SW480 (cell line): ENCODE measurements at places on chromosomes 1 and 21.

GRCh38 chr1:219897914-219898313 is 30.4 kb downstream of the SLC30A10 start:
- DNase-seq = no peak

GRCh38 chr1:16078925-16079656 is 5.6 kb upstream of the FAM131C start:
- DNase-seq = peak; percentile 82

DNA sequence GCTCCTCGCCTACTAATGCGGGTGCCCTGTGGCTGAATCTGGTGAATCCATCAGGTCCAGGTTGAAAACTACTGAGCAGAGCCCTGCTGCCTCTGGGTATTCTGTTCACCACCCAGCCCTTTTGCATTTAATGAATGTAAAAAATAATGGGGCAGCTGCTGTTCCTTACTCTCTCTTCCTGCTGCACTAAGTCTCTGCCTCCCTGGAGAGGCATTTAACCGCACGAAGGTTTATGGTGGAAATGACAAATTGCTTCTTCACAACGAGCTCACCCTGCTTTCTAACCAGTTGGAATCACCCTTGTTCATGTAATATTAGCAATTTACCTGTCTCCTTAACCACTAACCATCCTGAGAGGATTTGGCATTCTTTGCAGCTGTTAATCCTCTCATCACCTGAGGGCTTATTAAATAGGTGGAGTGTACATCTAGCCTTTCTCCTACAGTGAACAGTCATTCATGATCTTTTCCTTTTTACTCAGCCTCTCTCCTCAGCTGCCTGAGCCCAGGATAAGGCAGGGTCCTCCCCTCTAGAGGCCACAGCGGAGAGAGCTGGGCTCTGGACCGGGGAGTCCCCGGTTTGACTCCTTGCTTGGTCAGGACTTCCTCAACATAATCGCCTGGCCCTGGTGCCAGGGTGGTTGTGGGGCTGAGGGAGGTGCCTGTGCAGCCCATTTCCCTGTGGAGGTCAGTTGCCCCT is 97.6 kb downstream of the NOS1AP start:
- DNase-seq = no peak

- no peak for DNase-seq
These were observed 43.9 kb downstream of the PIGK start for GRCh38 chr1:77175230-77175844.

- no peak for DNase-seq
These were observed 70.2 kb upstream of the GOLT1A start for GRCh38 chr1:204283711-204284651.

- no peak for DNase-seq
These were observed 45.2 kb downstream of the EDEM3 start for GRCh38 chr1:184709418-184709817.

DNA sequence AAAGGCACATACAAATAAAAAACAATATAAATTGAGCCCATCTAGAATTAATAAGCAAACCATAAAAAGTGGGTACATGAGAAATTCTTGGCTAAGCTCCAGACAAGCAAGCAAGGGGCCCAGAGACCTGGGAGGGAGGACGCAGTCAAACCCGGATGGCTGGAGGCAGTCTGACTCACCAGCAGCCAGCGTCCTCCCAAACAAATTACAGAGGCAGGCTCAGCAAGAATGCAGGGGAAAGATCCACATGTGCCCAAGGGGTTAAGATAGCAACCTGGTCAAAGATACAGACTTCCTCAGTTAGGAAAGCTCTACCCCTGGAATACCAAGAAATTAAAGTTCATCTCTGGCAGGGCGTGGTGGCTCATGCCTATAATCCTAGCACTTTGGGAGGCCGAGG is 7.4 kb upstream of the TIAM1 start:
- DNase-seq = peak; percentile 46

DNA sequence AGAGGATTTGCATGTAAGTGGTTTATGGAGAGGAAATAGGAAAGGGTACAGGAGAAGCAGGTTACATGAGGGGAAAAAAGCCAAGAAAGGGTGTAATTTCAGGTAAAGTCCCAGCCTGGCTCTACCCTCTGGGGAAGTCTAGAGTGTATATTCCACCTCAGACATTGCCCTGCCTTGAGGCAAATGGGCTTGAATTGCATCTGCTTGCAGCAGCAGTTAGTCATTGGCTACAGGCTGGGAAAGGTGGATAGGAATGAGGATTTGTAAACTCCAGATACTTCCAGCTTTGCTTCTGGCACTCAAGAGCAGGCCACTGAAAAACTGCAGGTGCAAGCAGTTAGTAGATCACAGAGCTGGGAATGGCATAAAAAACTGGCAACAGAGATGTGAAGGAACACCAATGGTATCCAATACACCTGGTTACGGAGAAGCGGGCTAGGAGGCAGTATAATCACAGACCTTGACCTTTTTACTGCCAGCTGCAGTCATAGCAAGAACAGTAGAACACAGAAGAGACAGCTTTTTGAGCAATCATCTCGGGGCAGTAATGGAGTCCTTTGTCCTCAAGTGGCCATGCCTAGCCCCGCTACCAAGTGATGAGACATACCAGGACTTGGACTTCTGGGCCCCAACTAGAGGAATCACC is 226.9 kb upstream of the NRIP1 start:
- no peak for DNase-seq

DNA sequence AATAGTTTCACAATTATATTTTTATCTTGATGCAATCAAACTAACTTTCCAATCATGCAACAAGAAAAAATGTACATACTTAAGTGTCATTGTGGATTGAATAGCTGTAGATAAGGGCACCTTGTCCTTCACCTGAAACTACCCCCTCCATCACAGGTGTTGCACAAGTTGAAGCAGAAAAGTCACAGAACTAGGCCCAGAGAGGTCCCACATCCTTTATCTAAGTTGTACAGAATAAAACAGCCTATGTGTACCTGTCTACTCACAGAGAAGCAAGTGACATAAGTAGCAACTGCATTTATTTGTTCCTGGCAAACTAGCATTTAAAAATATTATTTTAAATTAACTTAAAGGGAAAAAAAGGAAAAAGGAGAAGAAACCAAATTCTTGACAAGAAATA is 256.8 kb downstream of the FAF1 start:
- no peak for DNase-seq

DNA sequence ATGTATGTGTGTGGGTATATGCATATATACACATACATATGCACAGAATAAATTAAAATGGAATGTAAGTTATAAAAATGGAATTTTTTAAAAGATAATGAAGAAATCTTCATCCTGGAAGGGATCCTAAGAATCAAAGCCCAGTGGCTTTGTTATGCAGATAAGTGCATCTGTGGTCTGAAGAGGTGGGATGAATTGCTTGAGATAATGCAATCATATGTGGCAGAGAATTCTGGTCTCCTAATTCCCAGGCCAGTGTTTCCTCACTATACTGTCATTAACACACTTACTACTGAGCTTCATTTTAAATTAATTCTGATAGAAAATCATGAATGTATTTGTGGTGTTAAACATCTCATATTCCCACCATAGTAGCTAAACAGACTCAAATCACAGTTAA is 86.7 kb upstream of the PRMT6 start:
- no peak for DNase-seq

DNA sequence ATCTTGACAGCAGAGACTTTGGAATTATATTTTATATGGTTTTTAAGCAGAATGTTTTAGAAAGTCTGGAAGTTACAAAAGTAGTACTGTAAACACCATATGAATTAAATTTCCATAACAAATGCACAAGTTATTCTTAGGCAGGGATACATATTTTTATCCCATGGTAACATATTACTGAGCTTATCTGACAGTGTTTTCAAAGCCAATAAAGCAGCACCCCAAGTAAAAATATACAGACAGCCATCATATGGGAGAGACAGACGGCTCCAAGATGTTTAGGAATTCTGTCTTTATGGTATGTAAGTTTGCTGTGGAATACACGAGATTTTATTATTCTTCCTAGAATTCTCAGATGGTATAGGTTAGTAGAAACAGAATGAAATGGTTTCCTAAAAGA is 12.0 kb upstream of the GNG4 start:
- DNase-seq = no peak

GRCh38 chr1:195045072-195045471 is 1563.2 kb downstream of the KCNT2 start:
- DNase-seq = no peak

GRCh38 chr1:143720087-143721023 is 251.4 kb downstream of the FAM72C start:
- peak; percentile 73 for DNase-seq

- peak; percentile 33 for DNase-seq
These were observed 1.2 kb downstream of the HPDL start for GRCh38 chr1:45327644-45328515.

DNA sequence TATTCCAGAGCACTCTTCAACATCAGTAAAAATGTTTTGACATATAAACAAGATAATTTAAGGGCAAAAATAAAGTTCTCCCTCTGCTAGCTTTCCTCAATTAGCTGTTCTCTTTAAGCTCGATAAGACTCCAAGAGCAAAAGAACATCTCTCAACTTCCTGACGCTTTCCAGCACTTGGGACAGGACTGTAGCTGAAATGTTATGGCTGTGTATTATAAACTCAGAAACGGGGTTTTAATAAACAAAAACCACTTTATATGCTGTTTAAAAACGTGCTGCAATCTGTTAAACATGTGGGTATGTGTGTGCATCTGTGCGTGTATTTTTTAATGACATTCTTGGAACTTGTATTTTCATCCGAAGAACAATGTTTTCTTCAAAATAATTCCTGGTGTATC is 71.5 kb upstream of the RGS2 start:
- DNase-seq = no peak

DNA sequence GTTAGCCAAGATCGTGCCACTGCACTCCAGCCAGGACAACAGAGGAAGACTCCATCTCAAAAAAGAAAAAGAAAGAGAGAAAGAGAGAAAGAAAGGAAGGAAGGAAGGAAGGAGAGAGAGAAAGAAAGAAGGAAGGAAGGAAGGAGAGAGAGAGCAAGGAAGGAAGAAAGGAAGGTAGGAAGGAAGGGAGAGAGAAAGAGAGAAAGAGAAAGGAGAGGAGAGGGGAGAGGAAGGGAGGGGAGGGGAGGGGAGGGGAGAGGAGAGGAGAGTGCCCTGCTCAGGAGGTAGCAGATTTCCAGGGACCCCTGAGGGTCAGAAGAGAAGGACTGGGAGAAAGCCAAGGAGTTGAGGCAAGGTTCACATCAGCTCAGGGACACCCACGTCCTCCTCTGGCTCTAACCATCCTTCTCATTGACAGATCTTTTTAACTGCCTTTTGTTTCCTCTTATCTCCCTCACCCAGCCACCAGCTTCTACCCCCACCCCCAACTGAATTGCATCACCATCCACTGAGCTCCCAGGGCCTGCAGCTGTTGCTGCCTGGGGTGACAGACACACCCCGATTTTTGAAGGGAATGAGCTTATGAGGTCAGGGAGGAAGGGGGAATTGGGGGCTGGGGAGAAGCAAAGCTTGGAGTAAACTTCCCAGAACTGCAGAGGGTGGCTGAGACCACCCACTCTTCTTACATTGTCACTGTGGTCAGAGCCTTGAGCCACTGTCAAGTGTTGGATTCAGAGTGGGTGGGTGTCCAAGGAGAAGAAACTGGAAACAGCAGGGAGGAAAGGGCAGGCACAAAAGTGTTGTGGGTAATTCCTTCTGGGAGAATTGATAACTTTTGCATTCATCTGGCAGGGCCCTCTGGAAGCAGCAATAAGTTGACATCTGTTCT is 91.6 kb downstream of the GLUL start:
- peak; percentile 63 for DNase-seq

- no peak for DNase-seq
These were observed 102.7 kb downstream of the NEK7 start for GRCh38 chr1:198259333-198260074.

- DNase-seq = no peak
These were observed 452.6 kb downstream of the PTBP2 start for GRCh38 chr1:97174039-97174704.

- no peak for DNase-seq
These were observed 179.8 kb upstream of the KCNK2 start for GRCh38 chr1:214902636-214903320.

- DNase-seq = no peak
These were observed 123.8 kb upstream of the GALNT2 start for GRCh38 chr1:229943148-229943714.

DNA sequence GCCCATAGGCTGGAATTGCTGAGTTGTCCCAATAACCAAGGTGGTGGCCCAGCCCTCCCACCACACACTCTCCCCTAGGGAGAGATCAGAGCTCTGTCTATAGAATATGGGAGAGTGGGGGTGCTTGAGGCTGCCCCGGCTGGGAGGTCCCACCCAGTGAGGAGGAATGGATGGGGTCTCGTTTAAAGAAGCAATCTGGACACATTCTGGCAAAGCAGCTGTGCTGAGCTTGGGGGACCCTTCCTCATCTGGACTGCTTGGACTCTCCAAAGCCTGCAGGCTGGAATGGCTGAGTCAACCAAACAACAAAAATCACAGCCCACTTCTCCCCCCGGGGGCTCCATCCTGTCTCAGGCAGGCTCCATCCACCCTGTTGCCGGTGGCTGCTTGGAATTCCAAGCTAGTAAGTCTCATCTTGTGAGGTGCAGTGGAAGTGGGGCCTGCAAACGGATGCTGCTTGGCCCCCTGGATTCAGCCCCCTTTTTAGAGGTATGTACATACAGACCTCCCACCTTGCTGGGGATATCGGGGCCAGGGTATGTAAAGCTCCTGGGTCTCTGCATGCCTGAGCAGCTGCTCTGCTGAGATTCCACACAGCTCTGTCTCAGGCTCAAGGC is 67.1 kb upstream of the FAM78B start:
- no peak for DNase-seq

DNA sequence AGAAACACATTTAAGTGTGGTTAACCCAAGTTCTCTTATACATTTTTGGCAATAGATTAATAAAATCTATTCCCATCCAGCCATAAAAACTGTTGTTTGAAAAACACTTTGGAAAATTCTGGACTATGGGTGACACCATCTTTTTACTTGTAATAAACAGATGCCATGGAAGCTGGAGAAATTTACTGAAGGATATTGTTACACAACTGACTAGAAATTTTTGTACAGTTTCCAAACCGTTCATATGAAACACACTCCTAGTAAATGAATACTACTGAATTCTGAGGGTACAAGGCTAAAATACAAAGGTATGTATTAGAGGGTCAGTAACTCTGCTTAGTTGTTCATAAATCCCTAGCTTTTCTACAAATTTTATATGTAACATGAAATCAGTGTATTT is 48.7 kb downstream of the TRIM33 start:
- no peak for DNase-seq

DNA sequence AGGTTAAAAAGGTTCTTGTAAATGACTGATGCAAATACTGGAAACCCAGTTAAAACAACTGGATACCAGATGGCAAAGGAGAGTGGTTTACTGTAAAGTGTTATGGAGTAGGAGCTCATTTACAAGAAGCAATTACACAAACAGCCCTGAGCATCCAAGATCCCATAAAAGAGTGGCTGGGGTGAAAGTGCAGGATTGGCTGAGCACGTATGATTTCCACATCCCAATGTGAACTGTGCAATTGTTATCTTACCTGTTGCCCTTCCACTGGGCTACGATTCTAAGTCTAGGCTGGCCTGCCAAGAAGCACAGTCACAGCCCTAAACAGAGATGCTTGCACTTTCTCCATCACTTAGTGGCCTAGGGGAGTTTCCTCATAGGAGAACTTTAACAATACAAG is 277.6 kb upstream of the RUNX1 start:
- no peak for DNase-seq

GRCh38 chr21:32184485-32184884 is 94.4 kb downstream of the MIS18A start:
- DNase-seq = peak; percentile 33

- DNase-seq = no peak
These were observed 62.7 kb downstream of the ZC3H11B start for GRCh38 chr1:219550201-219550600.
